ENCODE measurements at places on chromosomes 12 and 14.
A peak's percentile ranks its signal among the peaks of the same experiment; 100 is the strongest.

DNA sequence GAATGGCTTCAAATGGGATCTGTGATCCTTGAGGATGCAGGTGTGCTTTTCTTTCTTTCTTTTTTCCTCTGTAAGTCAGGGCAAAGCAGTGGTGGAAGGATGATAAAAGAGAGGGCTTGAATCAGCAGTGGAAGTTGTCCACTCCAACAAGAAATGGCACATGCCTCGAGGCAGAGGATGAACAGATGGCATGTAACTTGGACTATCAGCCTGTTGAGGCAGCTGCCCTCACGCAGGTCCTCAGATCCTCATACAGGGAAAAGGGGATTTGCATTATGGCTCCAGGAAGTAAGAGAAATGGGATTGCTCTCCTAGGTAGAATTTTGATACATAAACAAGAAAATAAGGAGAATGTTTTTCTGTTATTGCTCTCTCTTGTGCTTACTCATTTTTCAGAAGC, 368.0 kb downstream of the FUT8 start:
- no peak for DNase-seq

DNA sequence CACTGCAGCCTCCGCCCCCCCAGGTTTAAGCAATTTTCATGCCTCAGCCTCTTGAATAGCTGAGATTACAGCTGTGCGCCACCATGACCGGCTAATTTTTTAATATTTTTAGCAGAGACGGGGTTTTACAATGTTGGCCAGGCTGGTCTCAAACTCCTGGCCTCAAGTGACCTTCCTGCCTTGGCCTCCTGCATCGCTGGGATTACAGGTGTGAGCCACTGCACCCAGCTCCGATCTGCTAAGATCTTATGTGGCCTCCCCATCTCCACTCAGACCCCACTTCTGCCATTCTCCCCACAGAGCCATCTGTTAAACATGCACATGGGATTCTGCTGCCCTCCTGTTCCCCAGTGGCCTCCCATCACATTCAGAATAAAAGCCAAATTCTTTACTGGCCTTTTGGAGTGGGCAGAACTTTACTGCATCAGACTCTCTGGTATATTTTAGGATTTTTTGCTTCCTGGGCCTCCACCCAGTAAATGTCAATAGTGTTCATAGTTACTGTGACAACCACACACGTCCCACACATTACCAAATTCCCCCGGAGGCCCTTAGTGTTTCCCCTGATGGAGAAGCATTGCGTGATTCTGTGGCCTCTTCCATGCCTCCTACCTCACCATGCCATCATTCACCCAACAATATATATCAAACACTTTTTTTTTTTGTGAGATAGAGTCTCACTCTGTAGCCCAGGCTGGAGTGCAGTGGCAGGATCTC, 96.3 kb downstream of the PTPN11 start:
- no peak for DNase-seq

DNA sequence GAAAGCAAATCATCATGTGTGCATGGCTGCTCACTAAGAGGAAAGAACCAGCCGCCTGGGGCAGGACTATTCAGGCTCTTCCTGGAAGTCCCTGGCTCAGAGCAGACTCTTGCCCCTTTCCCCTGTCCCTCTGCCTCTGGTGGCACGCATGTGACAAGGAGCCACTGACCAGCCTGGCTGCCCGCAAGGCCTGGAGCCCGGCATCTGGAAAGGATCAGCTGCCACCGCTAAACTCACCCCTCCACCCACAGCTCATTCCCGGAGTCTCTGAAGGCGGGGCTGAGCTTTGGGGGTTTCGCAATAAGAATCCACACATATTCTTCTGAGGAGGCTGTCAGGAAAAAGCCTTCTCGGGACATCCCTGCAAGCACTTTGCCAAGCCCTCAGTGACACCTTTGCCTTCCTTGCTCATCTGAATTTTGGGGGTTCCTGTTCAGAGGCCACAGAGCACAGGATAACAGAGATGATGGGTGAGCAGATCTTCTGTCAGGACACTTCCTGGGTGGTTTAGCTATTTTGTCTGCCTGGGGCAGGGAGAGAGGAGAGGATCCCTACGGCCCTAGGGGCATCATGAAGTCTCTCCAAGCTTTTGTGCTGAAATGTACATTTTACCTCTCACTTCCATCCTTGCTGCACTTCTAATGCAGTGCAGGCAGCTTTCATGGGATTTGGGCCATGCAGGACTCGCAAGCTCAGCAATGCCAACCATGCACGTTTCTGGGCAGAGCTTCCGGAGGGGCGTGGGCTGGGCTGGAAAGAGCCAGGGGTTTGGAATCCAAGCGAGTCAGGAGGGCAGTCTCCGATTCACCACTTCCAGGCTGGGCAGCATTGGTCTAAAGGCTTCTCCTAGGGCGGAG, 124.8 kb upstream of the MAP1LC3B2 start:
- no peak for DNase-seq

GRCh38 chr14:100557658-100558057, 29.6 kb downstream of the BEGAIN start:
- no peak for DNase-seq

DNA sequence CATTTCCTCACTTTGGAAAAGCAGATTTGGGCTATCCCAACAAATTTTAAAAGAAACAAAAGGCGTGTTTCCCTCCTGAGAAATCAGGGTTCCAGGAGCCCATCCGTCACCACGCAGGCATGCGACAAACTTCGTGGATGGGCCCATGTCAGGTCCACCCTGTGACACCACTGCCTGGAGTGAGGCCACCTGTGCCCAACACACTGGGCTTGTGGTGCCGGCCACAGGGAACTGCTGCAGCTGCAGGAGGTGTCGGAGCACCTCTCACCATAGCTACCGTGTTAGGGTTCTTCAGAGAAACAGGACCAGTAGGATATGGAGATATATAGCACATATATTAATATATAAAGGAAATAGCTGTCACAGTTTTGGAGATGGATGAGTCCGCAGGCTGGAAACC, 53.0 kb upstream of the BCL11B start:
- no peak for DNase-seq

DNA sequence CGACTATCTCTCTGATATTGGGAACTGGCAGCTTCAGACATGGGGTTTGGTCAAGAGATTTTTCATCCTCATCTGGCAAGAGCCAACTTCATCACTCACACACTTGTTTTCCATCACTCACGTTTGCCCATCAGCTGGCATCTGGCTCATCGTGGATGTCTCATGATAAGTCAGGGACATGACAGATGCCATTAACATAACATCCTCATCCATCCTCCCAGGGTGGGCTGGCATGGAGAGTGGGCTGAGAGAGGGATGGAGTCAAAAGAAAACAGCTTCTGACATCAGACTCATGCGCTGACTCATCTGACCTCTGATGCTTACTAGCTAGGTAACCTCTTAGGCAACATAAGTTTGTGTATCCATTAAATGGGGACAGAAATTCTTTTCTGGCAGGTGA, 1.8 kb upstream of the VSX2 start:
- no peak for DNase-seq

DNA sequence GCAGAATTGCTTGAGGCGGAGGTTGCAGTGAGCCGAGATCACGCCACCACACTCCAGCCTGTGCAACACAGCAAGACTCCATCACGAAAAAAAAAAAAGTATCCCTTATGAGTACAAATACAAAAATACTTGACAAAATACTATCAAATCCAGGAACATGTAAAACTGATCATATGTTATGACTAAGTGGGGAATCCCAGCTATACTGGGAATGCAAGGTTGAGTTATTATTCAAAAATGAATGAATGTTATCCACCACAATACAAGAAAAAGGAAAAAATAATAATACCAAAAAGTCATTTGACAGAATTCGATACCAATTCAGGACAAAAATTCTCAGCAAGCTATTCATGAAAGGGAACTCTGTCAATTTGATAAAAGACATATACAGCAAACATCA, 32.6 kb downstream of the MOK start:
- DNase-seq: no peak

GRCh38 chr12:86565038-86565437, 308.8 kb upstream of the MGAT4C start:
- DNase-seq: no peak

- DNase-seq: no peak
These were observed 6.8 kb downstream of the CDKL1 start for GRCh38 chr14:50389668-50390441.

DNA sequence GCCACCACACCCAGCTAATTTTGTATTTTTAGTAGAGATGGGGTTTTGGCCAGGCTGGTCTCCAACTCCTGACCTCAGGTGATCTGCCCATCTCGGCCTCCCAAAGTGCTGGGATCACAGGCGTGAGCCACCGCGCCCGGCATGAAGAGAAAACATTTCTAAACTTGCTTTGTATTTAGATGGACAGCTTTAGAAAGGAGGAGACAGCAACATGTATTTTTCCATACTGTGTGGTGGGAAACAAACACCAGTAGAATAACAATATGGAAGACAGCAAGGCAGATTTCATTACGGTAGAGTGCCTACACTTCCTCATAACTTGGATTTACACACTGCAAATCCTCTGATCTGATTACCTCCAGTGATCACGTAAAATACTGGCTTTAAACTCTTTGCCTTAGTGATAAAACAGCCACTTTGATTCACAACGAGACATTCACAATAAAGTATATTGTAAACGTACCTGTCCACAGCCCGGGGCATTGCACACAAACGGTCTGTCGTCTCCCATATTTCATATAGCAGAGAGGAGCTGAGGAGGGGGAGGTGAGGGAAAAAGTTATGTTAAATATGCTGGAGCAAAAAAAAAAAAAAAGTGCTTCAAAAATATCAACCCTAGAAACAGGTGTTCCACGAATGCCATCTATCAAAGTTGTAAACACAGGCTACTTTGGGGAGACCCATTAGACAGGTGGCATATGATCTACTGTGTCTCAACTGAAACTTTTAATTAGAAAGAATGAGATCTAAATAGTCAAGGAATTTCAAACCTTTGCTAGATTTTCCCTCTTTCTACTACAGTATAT, 25.5 kb downstream of the ATF7 start:
- no peak for DNase-seq

GRCh38 chr12:67647799-67648520, 585 bp upstream of the DYRK2 start:
- peak; percentile 56 for DNase-seq

DNA sequence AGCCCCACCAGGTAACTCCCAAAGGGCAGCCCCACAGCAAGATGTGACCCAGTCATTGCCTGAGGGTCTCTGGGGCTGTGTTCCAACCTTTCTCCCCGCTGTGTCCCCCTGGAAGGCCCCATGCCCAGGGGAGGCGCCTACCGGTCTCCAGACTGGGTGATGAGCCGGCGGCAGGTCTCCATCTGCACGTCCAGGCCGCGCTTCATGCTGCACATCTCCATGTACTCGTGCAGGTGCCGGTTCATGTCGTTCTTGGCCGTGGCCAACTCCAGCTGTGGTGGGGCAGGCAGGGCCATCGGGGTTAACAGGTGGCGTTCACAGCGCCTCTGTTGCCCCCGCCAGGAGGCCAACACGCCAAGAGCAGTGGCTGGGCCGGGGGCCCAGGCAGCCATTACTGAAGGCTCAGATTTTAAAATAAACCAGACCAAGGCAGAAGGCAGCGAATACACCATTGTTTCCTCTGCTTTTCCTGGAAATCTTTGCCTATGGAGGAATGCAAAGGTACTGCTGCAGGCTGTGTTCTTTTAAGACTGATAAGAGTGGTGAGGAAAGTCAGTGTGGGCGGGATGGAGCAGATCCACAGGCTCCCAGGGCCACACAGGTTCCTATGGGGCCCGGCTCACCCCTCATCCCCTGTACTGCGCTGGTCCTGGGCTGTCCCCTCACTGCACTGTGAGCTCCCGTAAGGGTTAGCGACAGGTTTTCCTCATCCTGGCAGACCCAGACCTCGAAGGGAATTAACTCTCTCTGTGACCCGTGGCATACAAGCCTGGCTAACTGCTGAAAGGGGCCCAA, 7.3 kb downstream of the GAPDH start:
- no peak for DNase-seq

DNA sequence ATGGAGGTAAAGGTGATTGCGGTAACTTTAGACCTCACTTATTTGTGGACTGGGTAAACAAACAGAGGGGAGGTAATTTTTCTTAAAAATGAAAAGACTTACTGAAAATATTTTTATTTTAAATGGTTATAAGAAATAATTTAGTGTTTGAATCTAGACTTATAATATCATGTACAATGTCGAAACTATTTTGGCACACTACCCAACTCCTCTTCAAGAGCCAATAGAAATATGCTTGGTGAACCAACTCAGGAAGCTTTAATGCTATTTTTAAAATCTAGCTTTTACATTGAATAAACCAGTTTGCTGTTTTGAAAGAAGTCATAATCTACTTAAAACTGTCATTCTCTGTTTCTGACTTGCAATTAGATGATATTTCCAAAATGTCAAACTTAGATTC, 175.8 kb upstream of the NPAS3 start:
- no peak for DNase-seq

- no peak for DNase-seq
These were observed 171.4 kb downstream of the CRADD start for GRCh38 chr12:93848523-93849101.

- no peak for DNase-seq
These were observed 45.7 kb upstream of the RFLNA start for GRCh38 chr12:124248941-124249825.

GRCh38 chr12:14972816-14973215, at the start of gene PDE6H:
PDE6H (plus strand) TSS chr12:14973042; CDS start chr12:14978013, 4,971 bp downstream.
- DNase-seq: no peak

- DNase-seq: no peak
These were observed 29.9 kb upstream of the TMEM260 start for GRCh38 chr14:56549721-56550120.

DNA sequence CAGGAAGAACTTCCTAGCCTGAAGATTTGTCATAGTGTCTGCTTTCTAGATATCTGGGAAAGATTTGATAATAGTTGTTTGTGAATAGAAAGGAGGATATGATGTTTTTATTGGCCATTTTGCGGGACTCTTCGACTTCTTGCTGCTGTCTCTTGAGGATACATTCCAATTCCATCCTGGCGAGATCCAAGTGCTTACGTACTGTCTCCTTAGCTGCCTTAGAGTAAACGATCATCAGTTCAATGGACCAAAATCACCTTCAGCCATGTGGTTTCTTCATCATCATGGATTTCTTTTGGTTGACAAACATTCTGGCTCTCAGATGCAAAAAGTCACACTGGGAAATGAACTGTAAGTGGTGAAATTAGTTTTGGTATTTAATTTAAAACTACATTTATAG, 82.7 kb upstream of the SCN8A start:
- no peak for DNase-seq

DNA sequence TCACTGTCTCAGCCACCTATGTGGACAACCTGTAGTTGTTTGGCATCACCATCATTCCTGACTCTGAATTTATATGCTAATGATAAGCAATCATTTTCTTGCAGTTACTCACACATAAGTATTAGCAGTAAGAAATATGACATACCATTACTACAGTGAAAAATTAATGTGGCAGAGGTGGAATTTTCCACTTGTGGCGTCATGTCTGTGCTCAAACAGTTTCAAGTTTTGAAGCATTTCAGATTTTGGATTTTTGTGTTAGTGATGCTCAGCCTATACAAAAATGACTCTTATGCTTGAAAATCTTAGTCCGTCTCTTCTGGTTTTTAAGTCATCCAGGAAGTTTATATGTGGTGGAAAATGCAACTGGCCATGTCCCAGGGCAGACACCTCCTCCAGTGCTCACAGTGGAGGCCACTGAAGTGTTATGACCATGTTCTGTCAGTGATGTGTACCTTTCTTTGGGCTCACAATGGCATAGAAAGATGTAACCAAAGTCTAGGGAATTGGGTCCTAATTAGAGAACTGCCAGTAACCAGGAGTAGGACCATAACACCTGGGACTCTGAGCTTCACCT, 220.6 kb downstream of the SYT1 start:
- no peak for DNase-seq

GRCh38 chr12:50545786-50546185, 41.0 kb downstream of the DIP2B start:
- no peak for DNase-seq

Data from globus pallidus (tissue), 1 donor.